ENCODE measurements at places on chromosomes 2 and 18.
A peak's percentile ranks its signal among the peaks of the same experiment; 100 is the strongest.

GRCh38 chr2:10412380-10412779 lies 35.7 kb downstream of the ODC1 start:
- DNase-seq = peak; percentile 38

- peak; percentile 41 for DNase-seq
These were observed 615 bp downstream of the GORASP2 start for GRCh38 chr2:170929686-170930050.

DNA sequence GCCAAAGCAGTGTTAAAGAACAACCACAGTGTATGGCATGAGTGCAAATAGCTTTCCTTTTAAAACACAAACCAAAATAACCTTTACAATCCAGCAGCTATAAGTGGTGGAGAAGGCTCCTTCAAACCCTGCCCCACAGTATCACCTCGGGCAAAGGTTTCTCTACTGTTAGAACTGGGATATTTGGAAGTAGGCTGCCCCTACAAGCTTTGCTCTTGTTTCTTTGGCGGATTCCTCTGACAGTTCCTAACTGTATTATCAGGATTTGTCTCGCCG lies 214.8 kb downstream of the ZNF521 start:
- DNase-seq = no peak

- DNase-seq = no peak
These were observed 6.8 kb downstream of the THUMPD2 start for GRCh38 chr2:39772086-39772811.

DNA sequence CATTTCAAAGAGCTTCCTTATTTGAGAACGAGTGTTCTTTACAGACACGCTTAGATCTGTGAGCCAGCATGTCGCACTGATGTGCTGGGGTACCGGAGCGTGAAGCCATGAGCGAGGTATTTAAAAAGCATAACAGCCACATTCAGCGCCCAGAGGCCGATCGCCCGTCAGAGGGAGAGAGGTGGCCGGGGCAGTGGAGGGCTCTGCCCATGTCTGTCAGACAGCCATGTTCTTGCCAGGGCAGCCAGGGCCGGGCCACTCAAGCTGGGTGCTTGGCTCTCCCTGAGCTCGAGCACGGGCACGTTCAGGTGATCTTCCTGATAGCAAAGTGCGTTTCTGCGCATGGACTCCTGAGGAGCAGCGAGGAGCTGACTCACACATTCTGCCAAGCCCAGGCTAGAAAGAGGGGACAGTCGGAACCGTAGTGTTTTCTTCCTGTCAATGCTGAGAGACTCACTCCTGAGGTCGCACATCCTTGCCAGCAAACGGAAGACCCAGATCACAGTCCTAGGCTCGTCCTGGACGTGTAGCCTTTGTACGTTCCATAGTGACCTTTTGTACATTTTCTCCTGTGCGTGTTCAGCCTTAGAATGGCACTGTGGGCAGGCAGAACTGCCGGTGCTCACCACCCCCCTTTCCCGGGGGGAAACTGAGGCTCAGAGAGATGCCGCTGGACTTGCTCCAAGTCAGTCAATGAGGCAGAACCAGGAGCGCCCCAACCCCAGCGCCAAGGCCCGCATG lies 100.7 kb downstream of the NFATC1 start:
- DNase-seq = no peak

DNA sequence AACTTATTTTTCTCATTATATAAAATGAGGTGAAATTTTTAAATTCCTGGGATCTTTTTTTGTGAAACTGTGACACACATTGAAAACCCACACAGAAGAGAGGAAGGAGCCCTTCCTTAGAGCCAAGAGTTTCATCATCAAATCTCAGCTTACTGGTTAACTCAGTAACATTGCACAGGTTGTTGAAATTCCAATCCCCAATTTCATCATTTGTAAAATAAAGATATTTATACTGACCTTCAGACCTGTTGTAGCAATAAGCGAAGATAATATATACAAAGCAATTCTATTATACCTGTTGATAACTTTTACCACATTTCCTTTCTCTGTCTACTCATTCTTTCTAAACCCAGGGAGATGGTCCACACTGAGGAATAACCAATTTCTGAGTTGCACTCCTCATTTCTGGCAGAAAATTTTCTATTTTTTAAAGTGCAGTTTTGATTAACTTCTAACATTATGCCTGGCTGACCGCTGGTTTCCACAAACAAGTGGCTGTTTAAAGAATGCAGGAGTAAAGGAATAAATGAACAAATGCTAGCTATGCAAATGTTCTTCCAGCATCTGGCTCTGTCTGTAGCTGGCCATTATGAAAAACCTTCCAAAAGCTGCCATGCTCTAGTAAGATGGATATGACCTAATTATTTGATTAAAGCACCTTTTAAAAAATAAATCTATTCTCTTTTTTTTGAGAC lies 105.7 kb upstream of the LINC00305 start:
- no peak for DNase-seq

GRCh38 chr18:26868968-26869586 lies 3.6 kb upstream of the AQP4 start:
- no peak for DNase-seq

DNA sequence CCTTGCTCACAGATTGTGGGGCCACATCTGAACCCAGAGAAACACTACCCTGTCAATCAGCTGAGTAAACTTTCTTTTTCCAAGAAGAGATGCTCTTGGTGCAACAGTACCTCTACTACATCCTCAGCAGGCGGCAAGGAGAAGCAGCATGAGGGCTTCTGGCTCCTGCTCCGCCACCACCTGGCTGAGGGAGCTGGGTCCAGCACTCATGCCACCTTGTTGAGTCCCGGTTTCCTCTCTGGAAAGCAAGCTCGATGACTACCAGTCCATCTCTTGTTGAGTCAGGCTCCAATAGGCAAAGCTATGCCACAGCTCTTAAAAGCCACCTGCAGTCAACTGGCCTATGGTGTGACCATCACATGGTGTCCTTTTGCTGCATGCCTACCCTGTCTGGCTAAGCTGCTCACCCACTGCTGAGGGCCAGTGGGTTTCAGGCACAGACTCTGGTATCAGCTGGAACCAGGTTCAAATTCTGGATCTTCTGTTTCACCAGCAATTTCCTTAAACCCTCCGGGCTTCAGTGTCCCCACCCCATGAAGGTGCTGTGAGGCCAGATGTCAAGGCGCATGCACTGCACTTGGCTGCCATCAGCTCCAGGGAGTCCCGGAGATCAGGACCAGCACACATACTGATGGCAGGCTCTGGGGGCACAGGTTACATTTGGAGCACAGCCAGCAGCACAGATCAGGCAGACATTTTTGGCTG lies 42.5 kb upstream of the ACAA2 start:
- no peak for DNase-seq

- no peak for DNase-seq
These were observed 150.6 kb upstream of the MAPRE2 start for GRCh38 chr18:34890486-34891085.

DNA sequence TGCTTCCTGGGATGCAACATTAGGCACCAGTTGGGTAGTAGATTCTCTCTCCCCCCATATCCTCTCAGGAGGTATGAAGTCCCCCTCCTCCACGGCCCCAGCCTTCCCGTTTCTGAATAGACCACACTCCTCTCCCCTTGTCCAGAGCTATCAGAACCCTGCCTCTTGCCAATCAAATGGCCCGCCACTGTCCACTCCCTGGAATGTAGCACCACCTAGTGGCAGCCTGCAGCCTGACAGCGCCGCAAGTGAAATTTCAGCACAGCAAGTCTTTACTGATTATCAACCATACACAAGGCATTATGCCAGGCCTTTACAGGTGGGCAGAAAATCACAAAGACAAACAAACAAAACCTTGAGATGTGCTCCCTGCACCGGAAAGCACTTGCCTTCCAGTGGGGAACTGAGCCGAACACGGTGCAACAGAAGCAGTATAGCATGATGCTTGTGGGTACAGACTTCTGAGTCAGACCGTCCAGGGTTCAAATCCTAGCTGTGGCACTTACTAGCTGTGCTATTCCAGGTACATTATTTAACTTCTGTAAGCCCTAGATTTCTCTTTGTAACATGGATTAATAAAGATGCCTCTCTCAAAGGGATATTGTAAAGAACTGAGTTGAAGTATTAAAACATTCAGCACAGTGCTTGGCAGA lies 174.0 kb downstream of the SMAD2 start:
- peak; percentile 49 for DNase-seq

Measured in CD4-positive, alpha-beta T cell treated with Interleukin-10 for 1 hour (primary cell).